Activated CD4-positive, alpha-beta T cell treated with anti-CD3 and anti-CD28 coated beads for 36 hours (primary cell): ENCODE measurements at places on chromosomes 3 and 15. TPM values are rescaled to one million over a fixed set of nuclear protein-coding genes. Genes with fewer than 3 reads are reported as not detected.

Gene KBTBD8
- total RNA-seq, result 8.3 TPM

Gene STXBP5L
- total RNA-seq, result not detected

Gene CYP1A2
- total RNA-seq, result not detected

Gene SST
- total RNA-seq, result not detected

Gene EFCAB12
- 0.56 TPM for total RNA-seq

Gene JAGN1
- total RNA-seq, result 33.0 TPM

- no peak overlapping the region for H3K4me3 ChIP-seq
- no peaks in the 10 kb centered on the region for H3K36me3 ChIP-seq
- DNase-seq, result no peak
- no peaks in the 10 kb centered on the region for H3K27me3 ChIP-seq
- peaks cover 24% of the 10 kb centered on the region for H3K4me1 ChIP-seq
Measured at GRCh38 chr15:59304034-59304795, 68.5 kb downstream of the MYO1E start.

GRCh38 chr3:128488636-128488990 is 4.4 kb downstream of the GATA2 start:
- H3K27me3 ChIP-seq, result peaks cover 61% of the 10 kb centered on the region
- no peaks in the 10 kb centered on the region for H3K36me3 ChIP-seq
- peak overlapping the region; percentile 52 for H3K4me3 ChIP-seq
- H3K27ac ChIP-seq, result no peak overlapping the region
- DNase-seq, result peak; percentile 31

GRCh38 chr15:95470529-95470928 is 860.0 kb upstream of the NR2F2 start:
- no peaks in the 10 kb centered on the region for H3K4me1 ChIP-seq
- no peak overlapping the region for H3K27ac ChIP-seq
- no peaks in the 10 kb centered on the region for H3K36me3 ChIP-seq
- no peak for DNase-seq
- H3K27me3 ChIP-seq, result peaks cover 11% of the 10 kb centered on the region

GRCh38 chr15:76127169-76127568 is 67.4 kb downstream of the TMEM266 start:
- H3K36me3 ChIP-seq, result no peaks in the 10 kb centered on the region
- H3K27ac ChIP-seq, result no peak overlapping the region
- H3K27me3 ChIP-seq, result peaks cover 11% of the 10 kb centered on the region
- no peaks in the 10 kb centered on the region for H3K4me1 ChIP-seq
- no peak overlapping the region for H3K4me3 ChIP-seq

DNA sequence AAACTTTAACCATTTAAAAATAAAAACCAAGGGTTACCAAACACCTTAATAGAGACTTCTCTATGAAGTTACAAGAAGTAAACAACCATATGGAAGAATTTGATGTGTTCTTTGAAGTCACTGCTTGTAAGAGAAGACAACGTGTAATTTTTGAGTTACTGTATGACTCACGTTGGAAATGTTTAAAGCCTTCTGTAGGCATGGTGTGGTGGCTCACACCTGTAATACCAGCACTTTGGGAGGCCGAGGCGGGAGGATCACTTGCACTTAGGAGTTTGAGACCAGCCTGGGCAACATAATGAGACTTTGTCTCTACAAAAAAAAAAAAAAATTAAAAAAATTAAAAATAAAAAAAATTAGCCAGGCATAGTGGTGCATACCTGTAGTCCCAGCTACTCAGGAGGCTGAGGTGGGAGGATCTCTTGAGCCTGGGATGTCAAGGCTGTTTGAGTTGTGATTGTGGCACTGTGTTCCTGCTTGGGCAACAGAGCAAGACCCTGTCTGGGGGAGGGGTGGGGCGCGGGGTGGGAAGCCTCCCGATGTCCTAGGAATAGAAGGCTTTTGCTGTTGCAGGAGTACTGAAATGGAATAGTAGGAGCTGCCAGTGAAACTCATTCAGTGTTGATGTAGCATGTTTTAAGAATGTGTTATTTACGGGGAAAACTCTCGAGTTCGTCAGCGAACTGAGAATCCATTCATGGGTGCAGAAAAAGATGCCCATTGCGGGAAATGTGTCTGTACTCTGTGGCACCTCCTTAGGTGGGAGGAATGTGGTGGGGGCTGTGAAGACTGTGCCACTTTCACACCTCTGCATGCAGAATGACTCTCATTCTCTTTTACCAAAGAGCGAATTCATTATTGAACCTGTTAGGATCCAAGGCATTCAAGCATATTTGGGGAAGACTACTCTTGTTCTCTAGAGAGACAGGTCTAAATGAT is 134.2 kb downstream of the FNDC3B start:
- no peaks in the 10 kb centered on the region for H3K36me3 ChIP-seq
- peaks cover 10% of the 10 kb centered on the region for H3K4me1 ChIP-seq
- no peak overlapping the region for H3K4me3 ChIP-seq
- DNase-seq, result peak; percentile 23

- DNase-seq, result no peak
- no peaks in the 10 kb centered on the region for H3K36me3 ChIP-seq
- peaks cover 13% of the 10 kb centered on the region for H3K27me3 ChIP-seq
- peaks cover 2% of the 10 kb centered on the region for H3K4me1 ChIP-seq
- H3K4me3 ChIP-seq, result no peak overlapping the region
- H3K27ac ChIP-seq, result no peak overlapping the region
Measured at GRCh38 chr15:44034334-44034733, 160.7 kb downstream of the FRMD5 start.

GRCh38 chr15:40438712-40439111 is 2.0 kb upstream of the BAHD1 start:
- H3K36me3 ChIP-seq, result no peaks in the 10 kb centered on the region
- DNase-seq, result no peak
- no peak overlapping the region for H3K27ac ChIP-seq
- no peak overlapping the region for H3K4me3 ChIP-seq

DNA sequence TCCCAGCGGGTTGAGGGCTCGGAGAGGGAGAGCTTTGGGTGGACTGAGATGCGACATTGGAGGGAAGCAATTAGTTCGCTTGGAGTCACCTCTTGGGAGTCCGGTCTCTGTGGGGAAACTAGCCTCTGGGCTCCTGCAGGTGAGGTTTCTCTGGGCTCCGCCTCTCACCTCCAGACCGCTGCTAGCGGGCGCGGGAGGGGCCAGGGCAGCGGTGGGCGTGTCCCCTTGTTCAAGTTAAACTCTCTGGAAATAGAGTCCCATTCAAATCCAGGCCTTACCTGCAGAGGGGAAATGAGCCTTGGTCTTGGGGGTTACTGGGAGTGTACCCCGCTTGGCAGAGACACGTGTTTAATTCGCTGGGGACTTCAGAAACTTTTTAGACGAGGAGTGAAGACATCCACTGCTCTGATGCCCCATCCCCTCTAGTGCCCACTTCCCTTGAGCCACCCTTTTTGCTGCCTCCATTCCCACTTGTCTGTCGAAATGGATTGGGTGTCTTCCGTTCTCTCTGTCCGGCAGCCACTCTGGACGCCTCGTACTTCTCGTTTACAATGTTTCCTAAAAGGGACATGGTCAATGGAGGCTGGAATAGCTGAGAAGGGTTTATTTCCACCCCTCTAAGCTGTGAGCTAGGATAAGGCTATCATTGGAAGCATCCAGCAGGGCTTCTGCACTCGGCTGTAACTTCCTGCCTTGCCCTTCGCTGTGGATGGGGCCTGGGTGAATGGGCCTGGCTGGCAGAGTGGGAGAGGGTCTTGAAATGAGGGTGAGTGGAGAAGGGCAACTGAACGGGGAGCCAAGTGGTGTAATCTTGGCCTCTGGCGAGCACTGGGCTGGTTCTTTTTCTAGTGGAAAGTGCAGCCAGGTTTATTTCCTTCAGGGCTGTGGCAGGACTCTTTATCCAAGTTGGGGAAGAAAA is 1.1 kb downstream of the MITF start:
- H3K27ac ChIP-seq, result no peak overlapping the region
- DNase-seq, result peak; percentile 15
- peak overlapping the region; percentile 52 for H3K4me3 ChIP-seq

DNA sequence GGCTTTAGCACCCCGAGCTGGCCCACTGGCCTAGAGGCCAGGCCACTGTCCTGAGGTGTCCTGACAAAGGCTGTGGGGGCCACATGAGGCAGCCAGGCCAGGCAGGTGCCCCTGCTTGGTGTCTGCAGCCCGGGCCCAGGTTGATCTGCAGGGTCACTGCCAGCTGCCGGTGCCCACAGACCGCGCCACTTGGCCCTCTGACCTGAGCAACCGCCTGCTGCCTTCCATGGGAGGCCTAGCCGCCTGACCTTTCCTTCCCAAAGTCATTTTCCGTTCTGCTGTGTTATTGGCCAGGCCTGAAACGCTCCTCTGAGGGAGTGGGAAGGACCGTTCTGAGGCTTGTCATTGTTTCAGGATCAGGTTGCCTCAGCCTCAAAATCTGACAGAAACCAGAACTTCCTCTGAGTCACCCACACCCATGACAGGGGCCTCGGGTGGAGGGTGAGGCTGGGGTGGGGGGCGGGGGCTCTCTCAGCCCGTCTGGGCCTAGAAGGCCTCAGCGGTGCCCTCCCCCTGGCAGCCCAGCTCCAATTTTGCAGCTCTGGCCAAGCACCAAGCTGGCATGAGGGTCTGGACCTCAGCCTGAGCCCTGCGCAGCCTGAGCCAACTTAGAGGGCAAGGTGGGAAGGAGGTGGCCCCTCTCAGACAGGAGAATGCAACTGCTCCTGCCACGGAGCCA is 140.7 kb upstream of the MEF2A start:
- peak; percentile 79 for DNase-seq
- H3K27ac ChIP-seq, result peak overlapping the region; percentile 90
- no peaks in the 10 kb centered on the region for H3K36me3 ChIP-seq
- H3K27me3 ChIP-seq, result peaks cover 2% of the 10 kb centered on the region

DNA sequence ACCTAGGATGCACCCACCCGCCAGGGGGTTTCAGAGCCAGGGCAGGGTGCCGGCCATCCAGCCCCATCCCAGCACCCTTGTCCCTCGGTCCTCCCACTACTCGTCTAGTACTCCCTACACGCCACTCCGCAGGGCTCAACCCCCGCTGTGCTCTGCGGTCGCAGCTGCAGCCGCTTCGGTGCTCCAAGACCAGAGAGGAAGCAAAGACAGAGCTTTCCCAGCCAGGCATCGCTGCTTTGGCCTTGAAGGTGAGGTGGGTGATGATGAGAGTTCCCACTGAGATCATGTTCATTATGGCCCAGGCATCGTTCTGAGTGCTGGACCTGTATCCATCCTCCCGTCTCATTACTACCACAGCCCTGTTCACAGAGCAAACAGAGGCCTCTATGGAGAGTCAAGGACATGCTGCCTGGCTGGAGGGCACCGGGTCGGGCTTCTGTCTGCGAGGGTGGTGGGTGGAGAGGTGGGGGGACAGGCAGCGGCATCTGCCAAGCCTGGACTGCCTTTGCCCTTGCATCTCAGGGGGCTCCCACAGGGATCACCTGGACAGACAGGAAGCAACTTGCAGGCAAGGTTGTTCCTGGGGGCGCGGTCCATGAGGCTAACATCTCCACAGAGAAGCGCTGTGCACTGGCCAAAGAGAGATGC is 66.9 kb downstream of the KLF13 start:
- H3K27ac ChIP-seq, result no peak overlapping the region
- H3K4me3 ChIP-seq, result peak overlapping the region; percentile 80
- H3K36me3 ChIP-seq, result peaks cover 2% of the 10 kb centered on the region
- H3K27me3 ChIP-seq, result no peaks in the 10 kb centered on the region
- H3K4me1 ChIP-seq, result peaks cover 34% of the 10 kb centered on the region

- no peak overlapping the region for H3K27ac ChIP-seq
- H3K36me3 ChIP-seq, result no peaks in the 10 kb centered on the region
- H3K4me3 ChIP-seq, result no peak overlapping the region
- no peak for DNase-seq
- H3K27me3 ChIP-seq, result no peaks in the 10 kb centered on the region
- H3K4me1 ChIP-seq, result peaks cover 30% of the 10 kb centered on the region
Measured at GRCh38 chr15:90191344-90191687, 9.8 kb upstream of the SEMA4B start.

- no peak overlapping the region for H3K4me3 ChIP-seq
- no peak for DNase-seq
- no peaks in the 10 kb centered on the region for H3K36me3 ChIP-seq
- H3K27me3 ChIP-seq, result no peaks in the 10 kb centered on the region
- H3K27ac ChIP-seq, result no peak overlapping the region
Measured at GRCh38 chr3:148759430-148759829, 61.7 kb downstream of the AGTR1 start.

GRCh38 chr3:116553355-116553754 is 108.1 kb upstream of the LSAMP start:
- H3K36me3 ChIP-seq, result no peaks in the 10 kb centered on the region
- H3K4me1 ChIP-seq, result no peaks in the 10 kb centered on the region
- no peak overlapping the region for H3K4me3 ChIP-seq
- no peaks in the 10 kb centered on the region for H3K27me3 ChIP-seq
- no peak for DNase-seq
- H3K27ac ChIP-seq, result no peak overlapping the region

GRCh38 chr15:62769604-62770003 is 272.9 kb upstream of the TPM1 start:
- no peaks in the 10 kb centered on the region for H3K36me3 ChIP-seq
- H3K27me3 ChIP-seq, result no peaks in the 10 kb centered on the region
- no peak overlapping the region for H3K4me3 ChIP-seq
- no peaks in the 10 kb centered on the region for H3K4me1 ChIP-seq
- H3K27ac ChIP-seq, result no peak overlapping the region

DNA sequence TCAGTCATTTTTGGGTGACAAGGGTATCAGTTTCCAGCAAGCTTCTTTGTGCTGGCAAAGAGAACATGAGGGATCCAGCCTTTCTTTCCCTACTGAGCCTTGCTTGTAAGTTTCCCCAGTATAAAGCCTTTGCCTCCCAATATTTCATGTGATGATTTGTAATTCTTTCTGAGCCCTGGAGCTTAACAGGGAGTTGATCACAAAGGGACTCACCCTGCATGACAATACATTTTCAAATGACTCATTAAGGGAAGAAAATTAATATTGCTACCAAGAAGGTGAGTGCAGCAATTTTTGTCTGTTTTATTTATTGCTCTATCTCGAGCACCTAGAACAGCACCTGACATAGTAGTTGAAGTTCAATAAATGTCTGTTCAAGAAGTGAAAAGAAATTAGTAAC is 27.7 kb downstream of the OXSM start:
- H3K4me1 ChIP-seq, result peaks cover 10% of the 10 kb centered on the region
- no peaks in the 10 kb centered on the region for H3K36me3 ChIP-seq
- H3K27ac ChIP-seq, result no peak overlapping the region
- DNase-seq, result no peak
- H3K27me3 ChIP-seq, result no peaks in the 10 kb centered on the region
- no peak overlapping the region for H3K4me3 ChIP-seq
